ENCODE measurements at places on chromosomes 6 and 20. TPM values are rescaled to one million over a fixed set of nuclear protein-coding genes. Genes with fewer than 3 reads are reported as not detected.

The FUT9 gene
- not detected for total RNA-seq

- peaks cover 11% of the 10 kb centered on the region for H3K36me3 ChIP-seq
- peak; percentile 76 for DNase-seq
- peak overlapping the region; percentile 67 for H3K4me3 ChIP-seq
- peaks cover 49% of the 10 kb centered on the region for H3K4me1 ChIP-seq
- H3K27me3 ChIP-seq: peaks cover 8% of the 10 kb centered on the region
- H3K27ac ChIP-seq: peak overlapping the region; percentile 80
These were observed 154.6 kb downstream of the ZDHHC14 start for GRCh38 chr6:157535340-157536222.

The PRR18 gene
- not detected for total RNA-seq

GRCh38 chr6:17280138-17280537 lies 1.0 kb upstream of the RBM24 start:
- peaks cover 67% of the 10 kb centered on the region for H3K27me3 ChIP-seq
- no peak overlapping the region for H3K27ac ChIP-seq
- DNase-seq: no peak
- no peaks in the 10 kb centered on the region for H3K36me3 ChIP-seq
- no peak overlapping the region for H3K4me3 ChIP-seq

GRCh38 chr6:46628976-46629375 lies 23.6 kb downstream of the CYP39A1 start:
- no peaks in the 10 kb centered on the region for H3K36me3 ChIP-seq
- no peak overlapping the region for H3K4me3 ChIP-seq
- no peak for DNase-seq
- H3K27ac ChIP-seq: no peak overlapping the region

The CLDN20 gene
- total RNA-seq: 0.21 TPM

DNA sequence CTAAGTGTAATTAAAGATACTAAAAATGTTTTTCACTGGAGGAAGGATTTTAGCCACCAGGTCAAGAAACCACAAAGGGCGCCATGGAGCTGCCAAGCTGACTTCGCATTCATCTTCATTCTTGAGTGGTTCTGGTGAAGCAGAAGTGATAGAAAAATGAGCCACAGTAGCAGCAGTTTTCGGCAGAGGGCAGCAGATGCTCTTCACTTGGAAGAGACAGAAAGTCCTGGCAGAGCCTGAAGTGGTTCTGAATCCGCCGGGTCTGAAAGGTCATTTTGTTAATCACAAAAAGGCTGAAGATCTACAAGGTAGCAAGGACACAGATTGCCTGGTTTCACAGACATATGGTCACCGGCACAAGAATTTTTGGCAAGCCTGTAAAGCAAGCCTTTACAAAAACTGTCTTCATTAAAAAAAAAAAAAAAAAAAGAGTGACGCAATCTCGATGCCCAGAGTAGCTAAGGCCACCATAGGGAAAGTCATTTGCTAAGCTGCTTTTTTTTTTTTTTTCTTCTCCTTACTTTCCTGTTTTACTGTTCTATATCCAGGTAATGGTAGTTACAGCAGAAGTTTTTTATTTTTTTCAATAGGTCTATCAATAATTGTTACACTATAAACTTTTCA lies 345.1 kb upstream of the AGPAT4 start:
- no peaks in the 10 kb centered on the region for H3K36me3 ChIP-seq
- H3K27me3 ChIP-seq: no peaks in the 10 kb centered on the region
- DNase-seq: no peak

The FAM83C gene
- total RNA-seq: not detected

The CCM2L gene
- not detected for total RNA-seq

DNA sequence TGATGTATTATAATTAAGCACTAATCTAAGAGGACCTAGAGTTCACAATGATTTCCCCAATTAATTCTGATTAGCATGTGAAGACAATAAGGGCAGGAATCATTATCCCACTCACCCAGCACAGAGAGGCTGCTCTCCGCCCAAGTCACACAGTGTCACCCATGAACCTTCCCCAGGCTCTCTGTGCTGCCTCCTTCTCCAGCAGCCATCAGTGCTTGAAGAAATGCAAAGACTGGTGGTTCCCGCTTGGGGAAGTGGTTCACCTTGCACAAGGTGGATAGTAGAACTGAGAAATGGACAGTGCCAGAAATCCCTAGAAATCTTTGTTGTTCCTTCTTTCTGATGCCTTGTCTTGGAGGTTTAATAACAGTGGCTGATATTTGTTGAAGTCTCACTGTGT lies 401.3 kb downstream of the QKI start:
- H3K27ac ChIP-seq: no peak overlapping the region
- no peaks in the 10 kb centered on the region for H3K4me1 ChIP-seq
- no peak overlapping the region for H3K4me3 ChIP-seq
- H3K36me3 ChIP-seq: no peaks in the 10 kb centered on the region
- peaks cover 1% of the 10 kb centered on the region for H3K27me3 ChIP-seq

The NKX2-4 gene
- not detected for total RNA-seq

The COL9A3 gene
- 0.47 TPM for total RNA-seq

DNA sequence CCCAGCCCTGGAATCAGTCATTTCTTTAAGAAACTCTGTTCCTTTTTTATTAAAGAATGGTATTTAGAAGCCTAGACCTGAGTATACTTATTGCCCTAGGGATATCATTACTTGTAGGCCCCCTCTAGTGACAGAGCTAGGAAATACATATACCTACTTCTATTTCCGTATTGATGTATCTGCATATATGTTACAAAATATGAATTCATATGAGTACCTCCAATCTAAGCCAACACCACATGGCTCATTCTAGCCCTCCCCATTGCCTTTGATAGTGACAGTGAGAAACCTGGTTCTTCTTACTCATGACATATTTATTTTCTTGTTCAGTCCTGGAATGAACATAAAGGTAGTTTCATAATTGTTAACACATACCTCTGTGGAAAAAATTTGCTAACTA lies 137.2 kb downstream of the FARS2 start:
- H3K27ac ChIP-seq: no peak overlapping the region
- H3K4me3 ChIP-seq: no peak overlapping the region
- DNase-seq: peak; percentile 64

DNA sequence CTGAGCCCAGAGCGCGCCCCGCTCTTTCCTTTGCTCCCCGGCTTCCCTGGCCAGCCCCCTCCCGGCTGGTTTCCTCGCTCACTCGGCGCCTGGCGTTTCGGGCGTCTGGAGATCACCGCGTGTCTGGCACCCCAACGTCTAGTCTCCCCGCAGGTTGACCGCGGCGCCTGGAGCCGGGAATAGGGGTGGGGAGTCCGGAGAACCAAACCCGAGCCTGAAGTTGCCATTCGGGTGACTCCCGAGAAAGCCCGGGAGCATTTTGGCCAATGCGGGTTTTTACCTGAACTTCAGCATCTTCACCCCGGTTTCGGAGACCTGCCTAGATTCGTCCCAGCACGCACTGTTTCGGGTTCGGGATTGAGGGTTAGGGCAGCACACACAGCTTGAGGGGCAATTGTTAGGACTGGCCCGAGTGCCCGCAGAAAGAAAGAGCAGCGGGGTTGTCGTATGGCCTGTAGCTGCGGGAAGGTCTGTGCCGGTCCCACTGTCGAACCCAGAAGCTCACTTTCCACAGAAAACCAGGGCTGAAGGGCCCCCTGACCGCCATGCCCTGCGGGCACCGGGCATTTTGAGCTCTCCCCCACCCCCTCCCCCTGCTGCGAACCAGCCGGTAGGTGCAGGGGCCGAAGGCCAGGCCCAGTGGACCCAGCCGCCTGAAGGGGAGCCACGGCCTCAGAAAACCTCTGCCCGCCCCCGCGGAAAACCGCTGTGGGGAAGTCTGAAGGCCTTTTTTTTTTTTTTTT lies 2.1 kb downstream of the FOXP4 start:
- H3K36me3 ChIP-seq: peaks cover 12% of the 10 kb centered on the region
- peak overlapping the region; percentile 91 for H3K4me3 ChIP-seq
- peaks cover 56% of the 10 kb centered on the region for H3K27me3 ChIP-seq

DNA sequence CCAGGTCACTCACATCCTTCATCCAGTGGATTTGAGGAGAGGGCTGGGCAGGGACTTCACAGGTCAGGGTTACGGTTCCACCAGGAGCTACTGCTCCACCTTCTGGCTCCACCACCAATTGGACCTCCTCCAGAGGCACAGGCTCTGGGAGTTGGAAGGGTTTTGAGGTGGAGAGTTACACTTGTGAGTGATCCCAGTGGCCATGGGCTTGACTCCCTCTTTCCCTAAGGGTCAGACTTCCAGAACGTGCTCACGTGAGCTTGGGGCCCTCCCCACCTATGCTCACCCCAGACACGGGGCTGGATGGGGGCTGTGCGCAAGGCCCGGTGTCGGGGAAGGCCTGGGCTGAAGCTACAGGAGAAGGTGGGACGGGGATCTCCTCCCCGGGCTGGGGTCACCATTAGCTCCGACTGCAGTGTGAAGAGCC lies 1.5 kb downstream of the AGER start:
- H3K27ac ChIP-seq: peak overlapping the region; percentile 54
- H3K36me3 ChIP-seq: peaks cover 66% of the 10 kb centered on the region
- no peak overlapping the region for H3K4me3 ChIP-seq
- peaks cover 48% of the 10 kb centered on the region for H3K4me1 ChIP-seq

DNA sequence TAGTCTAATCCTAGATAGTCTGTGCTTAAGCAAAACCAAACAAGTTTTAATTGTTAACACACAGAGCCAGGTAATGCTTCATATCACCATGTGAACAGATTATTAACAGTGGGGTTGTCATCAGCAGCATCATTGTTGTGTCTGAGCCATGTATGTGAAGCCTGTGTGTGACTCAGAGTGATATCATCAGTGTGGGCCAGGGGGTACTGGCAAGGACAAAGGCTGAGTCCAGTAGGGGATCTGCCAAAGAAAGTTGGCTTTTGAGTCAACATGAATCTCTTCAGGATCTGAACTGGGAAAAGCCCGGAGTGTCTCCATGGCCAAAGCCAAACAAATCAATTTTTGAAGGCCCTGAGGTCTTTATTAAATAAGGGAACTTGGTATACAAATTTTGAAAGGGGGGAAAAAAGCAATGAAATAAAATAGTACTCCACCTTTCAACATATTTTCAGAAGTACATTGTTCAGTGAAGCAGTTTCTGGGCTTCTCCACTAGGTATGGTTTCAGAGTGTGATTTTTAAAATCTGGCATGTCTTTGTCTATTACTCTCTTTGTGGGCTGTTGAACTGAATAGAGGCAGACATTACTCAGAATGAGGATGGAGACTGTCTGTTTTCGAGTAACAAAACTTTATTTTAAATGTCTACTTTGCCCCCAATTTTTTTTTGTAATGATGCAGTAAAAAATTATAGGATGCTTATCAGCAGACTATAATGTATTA lies 444.2 kb upstream of the JAG1 start:
- H3K36me3 ChIP-seq: no peaks in the 10 kb centered on the region
- no peak overlapping the region for H3K27ac ChIP-seq
- no peaks in the 10 kb centered on the region for H3K4me1 ChIP-seq
- no peak for DNase-seq

The SEMG1 gene
- total RNA-seq: not detected

- H3K27ac ChIP-seq: no peak overlapping the region
- no peaks in the 10 kb centered on the region for H3K36me3 ChIP-seq
- H3K4me1 ChIP-seq: no peaks in the 10 kb centered on the region
- H3K4me3 ChIP-seq: no peak overlapping the region
- no peaks in the 10 kb centered on the region for H3K27me3 ChIP-seq
- no peak for DNase-seq
These were observed 8.8 kb upstream of the MYT1 start for GRCh38 chr20:64155258-64156135.

DNA sequence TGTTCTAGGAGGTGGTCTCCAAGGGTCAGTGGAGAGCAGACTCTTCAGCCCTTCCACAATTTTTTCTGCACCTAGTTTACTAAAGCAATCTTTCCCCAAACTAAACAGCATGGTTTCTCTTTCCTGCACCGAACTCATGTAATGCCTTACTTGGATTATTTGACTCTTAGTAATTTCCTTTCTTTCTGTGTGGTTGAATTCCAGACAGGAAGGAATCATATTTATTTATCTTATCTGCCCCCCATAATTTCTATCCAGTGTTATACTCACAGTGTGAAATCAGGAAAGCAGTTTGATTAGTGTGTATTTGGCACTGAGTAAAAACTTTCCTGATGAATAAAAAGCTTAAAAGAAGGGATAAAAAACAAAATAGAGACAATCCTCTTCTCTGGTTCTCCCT lies 140.3 kb upstream of the STMND1 start:
- no peaks in the 10 kb centered on the region for H3K36me3 ChIP-seq
- no peak for DNase-seq
- no peak overlapping the region for H3K4me3 ChIP-seq
- peaks cover 18% of the 10 kb centered on the region for H3K4me1 ChIP-seq
- no peak overlapping the region for H3K27ac ChIP-seq
- H3K27me3 ChIP-seq: peaks cover 25% of the 10 kb centered on the region

DNA sequence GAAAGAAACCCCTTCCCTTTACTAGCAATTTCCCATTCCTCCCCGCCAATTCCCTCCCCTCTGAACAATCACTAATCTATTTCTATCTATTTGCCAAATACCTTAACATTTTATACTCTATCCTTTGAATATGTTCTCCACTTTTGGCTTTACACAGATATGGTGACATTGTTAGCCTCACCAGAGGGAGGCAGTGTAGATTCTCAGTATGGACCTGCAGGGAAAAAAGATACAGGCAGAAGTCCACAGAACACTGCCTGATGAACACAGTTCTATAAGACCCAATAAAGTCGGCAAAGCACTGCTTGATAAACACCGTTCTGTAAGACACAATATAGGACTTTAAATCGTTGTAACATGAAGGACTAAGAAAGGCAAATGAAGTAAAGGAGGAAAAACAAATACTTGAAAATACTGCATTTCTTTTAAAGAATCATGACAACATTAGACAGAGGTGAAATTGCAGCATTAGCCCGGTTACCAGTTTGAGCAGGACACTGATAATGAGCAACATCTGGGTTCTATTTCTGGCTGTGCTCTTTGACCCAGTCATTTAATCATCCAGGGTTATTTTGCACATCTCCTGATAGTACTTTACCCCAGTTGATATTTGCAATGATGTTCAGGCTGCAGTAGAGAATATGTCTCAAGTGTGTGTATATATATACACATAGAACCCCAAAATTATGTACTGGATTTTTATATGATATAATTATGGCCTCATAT lies 296.8 kb downstream of the UTRN start:
- H3K36me3 ChIP-seq: peaks cover 26% of the 10 kb centered on the region
- H3K4me3 ChIP-seq: peak overlapping the region; percentile 49
- H3K27me3 ChIP-seq: no peaks in the 10 kb centered on the region
- peak overlapping the region; percentile 23 for H3K27ac ChIP-seq
